ENCODE measurements at places on chromosomes 11 and 22.

DNA sequence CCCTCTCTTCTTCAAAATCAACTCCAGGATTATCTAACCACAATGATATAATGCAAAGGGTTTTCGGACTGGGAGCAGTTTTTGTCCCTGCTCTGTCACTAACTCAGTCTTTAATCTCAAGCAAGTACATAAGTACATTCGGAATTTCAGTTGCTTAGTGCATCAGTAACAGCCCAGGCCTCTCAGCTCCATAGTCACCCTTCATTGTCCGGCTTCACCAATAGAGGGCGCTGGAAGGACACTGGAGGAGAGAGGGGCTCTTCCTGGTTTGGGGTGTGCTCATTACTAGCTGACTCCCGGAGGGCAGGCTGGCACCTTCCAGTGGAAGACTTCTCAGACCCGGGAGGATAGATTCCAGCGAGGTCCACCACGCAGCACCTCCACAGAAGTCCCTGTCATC lies 90.4 kb upstream of the PDGFD start:
- peak; percentile 0 for DNase-seq

GRCh38 chr22:29167032-29167911 lies 38.4 kb upstream of the EMID1 start:
- peak; percentile 52 for DNase-seq

DNA sequence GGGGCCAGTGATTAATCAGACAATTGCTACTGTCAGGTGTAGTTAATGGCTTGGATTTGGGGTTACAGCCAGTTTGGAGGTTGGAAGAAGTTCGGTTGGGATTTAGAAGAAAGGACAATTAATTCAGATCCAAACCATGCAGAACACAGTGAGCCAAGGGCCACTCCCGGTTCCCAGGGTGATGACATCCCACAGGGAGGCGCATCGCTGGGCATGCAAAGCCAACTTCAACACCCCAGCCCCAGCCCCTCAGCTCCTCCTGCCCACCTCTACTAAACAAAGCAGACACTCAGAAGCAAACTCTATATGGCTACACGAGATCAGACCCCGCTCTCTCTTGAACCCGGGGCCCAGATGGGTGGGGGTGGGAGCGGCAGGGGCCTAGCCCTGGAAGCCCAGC lies 10.2 kb downstream of the MB start:
- DNase-seq: no peak

GRCh38 chr11:22626573-22627239 lies 1.1 kb upstream of the FANCF start:
- DNase-seq: no peak

DNA sequence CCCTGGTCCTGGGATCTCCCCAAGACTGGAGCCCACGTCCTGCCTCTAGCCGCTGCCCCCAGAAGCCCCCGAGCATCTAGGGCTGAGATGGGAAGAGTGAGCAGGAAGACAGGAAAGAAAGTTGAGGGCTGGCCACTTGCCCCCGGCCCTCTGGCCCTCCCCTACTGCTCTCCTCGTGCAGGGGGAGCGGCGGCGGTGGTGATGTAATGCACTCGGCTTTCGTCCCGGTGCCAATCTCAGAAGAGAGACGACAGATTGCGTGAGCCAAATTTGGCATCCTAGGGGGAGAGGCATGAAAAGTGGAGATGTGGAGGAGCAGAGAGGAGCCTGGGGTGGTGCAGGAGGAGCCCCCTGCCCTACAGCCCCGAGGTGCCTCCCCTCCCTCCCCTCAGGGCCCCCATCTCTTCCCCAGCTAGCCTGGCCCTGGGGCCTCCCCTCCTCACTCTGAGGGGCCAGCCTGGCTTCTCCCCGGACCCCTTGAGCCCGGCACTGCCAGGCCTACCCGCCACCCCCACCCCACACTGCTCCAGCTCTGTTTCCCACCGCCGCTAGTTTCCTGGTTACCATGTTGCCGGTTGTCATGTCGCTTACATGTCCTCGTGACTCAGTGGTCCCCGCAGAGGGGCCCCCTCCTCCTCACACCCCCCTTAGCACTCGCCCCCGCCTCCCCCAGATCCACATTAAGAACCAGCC lies 2.5 kb downstream of the KCNJ4 start:
- no peak for DNase-seq

GRCh38 chr22:37896939-37897338 lies 9.2 kb upstream of the MICALL1 start:
- DNase-seq: no peak

- no peak for DNase-seq
These were observed 743.8 kb downstream of the NTM start for GRCh38 chr11:132114185-132114584.

- DNase-seq: no peak
These were observed 139.7 kb downstream of the NAV2 start for GRCh38 chr11:19852288-19852687.

GRCh38 chr11:104957280-104957679 lies 11.1 kb downstream of the CASP4 start:
- no peak for DNase-seq

DNA sequence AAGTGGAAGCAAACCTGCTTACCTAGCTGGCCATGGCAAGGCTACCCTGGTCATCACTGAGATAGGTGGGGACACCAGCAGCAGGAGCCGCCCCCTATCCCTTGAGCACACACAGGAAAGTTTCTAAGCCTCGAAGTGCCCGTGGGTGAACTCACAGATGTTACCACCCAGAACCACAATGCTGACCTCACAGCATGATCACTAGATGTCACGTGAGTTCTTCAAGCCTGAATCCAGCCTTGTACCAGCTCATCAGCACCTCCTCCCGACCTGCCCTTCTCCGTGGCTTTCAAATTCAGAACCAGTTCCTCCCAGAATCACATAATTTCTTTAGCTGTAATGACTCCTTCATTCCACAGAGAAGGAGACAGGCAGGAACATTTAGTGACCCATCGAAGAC lies 24.7 kb upstream of the TIMP3 start:
- DNase-seq: no peak

GRCh38 chr11:94938095-94939055 lies 35.0 kb downstream of the CWC15 start:
- DNase-seq: no peak

GRCh38 chr11:8692417-8692816 lies 9.8 kb downstream of the RPL27A start:
- no peak for DNase-seq

DNA sequence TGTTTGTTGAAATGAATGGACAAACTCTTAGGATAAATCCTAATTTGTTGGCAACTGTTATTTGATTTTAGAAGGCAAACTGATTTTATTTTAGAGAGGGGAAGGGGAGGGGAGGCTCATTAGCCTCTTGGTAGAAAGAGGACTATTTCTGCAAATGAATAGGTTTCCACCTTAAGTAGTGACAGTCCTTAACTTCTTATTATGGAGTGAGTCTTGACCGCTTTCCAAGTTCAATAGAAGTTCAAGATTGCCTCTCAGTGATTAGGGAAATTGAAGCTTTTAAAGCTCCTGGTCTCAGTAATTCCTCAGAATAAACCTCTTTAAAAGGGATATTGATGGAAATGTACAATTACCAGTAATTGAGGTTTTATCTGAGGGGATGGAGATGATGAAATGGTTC lies 55.7 kb downstream of the PANX1 start:
- no peak for DNase-seq

DNA sequence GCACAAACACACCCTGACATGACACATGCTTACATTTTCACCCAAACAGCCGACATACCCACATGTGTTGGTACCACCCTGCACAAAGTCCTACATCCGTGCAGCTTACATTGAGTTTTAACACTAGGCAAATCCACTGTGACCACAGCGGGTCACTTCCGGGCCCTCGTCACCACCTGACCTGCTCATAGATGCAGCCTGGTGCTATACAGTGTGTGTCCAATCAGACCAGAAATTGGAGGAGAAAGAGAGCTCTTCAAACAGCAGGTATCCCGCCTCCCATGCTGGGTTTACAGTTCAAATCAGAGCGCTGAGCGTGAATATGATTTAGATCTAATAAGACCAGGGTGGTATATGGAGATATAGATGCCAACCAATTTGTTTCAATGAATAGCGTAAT lies 35.4 kb downstream of the PHF21B start:
- no peak for DNase-seq

GRCh38 chr11:130650456-130651030 lies 202.1 kb downstream of the ADAMTS15 start:
- no peak for DNase-seq

- DNase-seq: no peak
These were observed 8.2 kb upstream of the HSPA8 start for GRCh38 chr11:123069908-123070821.

GRCh38 chr11:72606748-72607468 lies 67.3 kb downstream of the PDE2A start:
- DNase-seq: no peak

DNA sequence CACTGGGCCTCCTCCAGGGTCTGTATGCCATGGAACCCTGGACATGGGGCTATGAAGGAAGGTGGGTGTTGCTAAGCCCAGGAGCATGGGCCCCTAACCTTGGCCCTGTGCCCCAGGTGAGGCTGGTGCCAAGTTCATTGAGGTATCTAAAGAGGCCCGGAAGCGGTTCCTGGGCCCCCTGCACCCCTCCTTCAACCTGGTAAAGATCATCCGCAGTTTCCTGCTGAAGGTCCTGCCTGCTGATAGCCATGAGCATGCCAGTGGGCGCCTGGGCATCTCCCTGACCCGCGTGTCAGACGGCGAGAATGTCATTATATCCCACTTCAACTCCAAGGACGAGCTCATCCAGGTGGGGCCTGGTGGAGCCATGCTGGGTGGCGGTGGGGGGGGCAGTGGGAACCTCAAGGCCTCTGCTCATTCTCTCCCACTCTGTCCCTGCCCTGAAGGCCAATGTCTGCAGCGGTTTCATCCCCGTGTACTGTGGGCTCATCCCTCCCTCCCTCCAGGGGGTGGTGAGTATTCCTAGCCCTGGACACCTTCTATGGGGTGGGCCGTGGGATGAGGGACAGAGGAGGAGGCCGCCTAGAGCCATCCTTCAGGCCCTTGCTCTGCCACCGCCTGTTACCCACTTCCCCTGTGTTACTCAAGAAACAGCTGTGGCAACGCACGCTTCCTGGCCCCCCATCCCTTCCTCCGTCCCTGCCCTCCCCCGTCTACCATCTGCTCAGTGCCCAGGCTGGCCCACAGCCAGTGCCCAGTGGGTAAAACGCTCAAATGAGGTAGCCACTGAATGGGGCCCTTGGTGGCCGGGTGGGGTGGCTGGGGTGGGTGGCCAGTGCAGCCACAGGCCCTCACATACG lies 3.0 kb downstream of the PNPLA2 start:
- no peak for DNase-seq

DNA sequence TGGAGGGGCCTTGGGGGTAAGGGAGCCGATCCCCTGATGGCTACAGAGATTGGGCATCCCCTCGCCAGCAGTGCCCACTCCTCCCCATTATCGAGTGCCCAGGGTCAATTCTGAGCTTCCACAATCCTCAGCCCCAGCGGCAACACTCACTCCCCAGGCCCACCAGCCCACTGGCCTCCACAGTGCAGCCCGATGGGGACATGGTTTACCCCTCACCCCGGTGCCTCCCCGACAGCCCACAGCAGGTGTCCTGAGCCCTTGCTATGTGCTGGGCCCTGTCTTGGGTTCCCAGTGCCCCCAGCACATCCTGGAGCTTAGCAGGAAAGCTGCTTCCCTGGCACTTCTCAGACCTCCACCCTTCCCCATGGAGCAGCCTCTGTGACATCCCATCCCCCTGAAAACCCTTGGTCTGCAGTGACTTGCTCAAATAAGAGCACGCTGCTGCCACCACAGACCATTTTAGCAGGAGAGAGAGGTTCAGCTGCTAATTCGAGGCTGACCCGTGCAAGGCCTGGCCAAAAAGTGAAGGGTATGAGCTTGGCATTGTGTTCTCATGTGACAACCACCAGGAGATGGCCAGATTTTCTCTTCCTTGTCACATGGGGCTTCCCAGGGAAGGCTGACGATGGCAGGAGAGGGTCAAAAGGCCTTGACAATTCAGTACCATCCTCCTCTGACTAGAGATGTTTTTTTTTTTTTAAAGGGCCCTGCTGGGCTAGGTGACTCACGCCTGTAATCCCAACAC lies 23.6 kb downstream of the KCNJ4 start:
- no peak for DNase-seq

DNA sequence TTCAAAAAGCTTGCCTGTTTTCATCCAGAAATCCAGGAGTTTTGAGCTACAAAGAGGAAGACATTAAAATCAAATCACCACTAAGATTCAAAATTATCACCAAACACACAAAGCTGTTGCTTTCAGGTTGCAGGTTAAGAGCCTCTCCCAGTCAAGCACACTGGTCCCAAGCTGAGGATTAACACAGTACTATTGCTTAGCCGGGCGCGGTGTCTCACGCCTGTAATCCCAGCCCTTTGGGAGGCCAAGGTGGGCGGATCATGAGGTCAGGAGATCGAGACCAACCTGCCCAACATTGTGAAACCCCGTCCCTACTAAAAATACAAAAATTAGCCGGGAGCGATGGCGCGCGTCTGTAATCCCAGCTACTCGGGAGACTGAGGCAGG lies 1165.1 kb downstream of the LRRC4C start:
- DNase-seq: no peak

GRCh38 chr11:126585774-126586491 lies 230.4 kb downstream of the ST3GAL4 start:
- no peak for DNase-seq

DNA sequence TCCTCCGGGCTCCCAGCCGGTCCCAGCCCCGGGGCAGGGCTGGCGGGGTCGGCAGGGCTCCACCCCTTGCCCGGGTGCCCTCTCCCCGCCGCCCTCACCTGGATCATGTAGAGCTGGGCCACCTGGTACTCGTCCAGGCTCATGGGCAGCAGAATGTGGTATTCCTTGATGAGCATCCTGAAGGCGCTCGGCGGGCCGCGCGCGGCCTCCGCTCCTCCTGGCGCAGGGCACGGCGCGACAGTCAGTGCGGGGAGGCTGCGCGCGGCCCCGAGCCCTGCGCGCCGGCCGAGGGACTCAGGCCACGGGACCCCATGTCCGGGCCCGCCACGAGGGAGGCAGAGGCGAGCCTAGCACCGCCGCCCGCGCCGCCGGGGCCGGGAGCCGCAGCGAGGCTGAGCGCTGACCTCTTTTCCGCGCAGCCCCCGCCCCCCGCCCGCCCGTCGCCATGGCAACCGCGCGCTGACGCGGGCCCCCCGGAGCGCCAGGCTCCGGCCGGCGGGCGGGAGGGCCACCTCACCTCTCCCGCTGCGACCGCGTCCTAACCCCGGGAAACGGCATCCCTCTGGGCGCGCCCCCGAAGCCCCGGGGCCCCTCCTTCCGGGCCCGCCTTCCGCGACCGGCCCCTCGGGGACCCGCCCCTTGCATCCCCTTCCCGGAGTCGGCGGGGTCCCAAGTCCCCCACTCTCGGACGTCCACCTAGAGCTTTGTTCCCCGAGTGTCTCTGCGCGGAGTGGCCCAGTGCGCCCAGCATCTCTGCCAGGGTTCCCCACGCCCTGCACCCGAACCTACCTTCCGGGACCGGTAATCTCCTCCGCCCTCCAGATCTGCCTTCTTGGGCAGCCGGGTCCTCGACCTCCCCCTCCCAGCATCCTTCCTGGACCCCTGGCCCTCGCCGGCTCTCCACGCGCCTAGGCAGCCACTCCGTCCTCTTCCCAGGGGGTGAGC lies 886 bp downstream of the PITPNM1 start:
- DNase-seq: no peak

GRCh38 chr22:43892183-43892894 lies 526 bp upstream of the PNPLA5 start:
- no peak for DNase-seq

All from stimulated activated CD4-positive, alpha-beta T cell treated with anti-CD3 and anti-CD28 coated beads, Interleukin-4, amount 100 ng/mL, for 48 hours (primary cell).